ENCODE measurements at places on chromosomes 1 and 21.
A peak's percentile ranks its signal among the peaks of the same experiment; 100 is the strongest.

DNA sequence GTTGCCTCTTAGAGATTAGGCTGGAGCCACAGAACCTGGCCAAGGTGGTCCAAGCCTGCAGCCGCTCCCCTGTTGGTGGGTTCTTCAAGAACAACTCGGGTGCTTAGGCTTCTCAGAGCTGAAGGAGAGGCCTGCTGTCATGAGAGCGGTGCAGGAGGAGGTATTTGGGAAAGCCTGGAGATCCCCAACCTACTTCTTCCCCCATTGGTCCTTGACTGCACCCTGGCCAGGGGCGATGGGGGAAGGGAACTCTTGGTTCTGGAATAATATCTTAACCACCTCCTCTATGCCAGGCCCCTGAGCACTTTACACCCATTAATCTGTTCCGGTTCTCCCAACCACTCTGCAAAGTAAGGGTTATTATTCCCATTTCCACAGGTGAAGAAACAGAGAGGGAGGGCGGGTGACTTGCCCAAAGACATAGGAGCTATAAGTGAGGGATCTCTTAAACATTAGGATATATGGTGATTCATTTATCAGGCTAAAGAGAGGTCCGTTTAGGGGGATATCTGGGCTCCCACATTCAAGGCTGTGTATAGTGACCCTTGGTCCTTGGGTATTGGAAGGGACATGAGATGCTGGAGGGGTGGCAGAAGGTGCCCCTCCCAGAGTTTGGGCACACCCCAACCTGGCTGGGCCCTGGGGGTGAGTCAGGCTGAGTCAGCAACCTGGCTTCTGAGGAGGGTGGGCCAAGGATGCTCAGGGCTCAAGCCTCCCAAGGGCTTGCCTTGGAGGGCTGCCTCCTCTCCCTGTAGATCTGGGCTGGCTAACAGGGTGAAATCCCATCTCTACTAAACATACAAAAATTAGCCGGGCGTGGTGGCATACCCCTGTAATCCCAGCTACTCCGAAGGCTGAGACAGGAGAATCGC is 5.2 kb downstream of the TRNP1 start:
- H3K27ac ChIP-seq = no peak overlapping the region
- DNase-seq = no peak
- no peak overlapping the region for H3K4me3 ChIP-seq
- peaks cover 1% of the 10 kb centered on the region for H3K36me3 ChIP-seq
- H3K27me3 ChIP-seq = peaks cover 32% of the 10 kb centered on the region

DNA sequence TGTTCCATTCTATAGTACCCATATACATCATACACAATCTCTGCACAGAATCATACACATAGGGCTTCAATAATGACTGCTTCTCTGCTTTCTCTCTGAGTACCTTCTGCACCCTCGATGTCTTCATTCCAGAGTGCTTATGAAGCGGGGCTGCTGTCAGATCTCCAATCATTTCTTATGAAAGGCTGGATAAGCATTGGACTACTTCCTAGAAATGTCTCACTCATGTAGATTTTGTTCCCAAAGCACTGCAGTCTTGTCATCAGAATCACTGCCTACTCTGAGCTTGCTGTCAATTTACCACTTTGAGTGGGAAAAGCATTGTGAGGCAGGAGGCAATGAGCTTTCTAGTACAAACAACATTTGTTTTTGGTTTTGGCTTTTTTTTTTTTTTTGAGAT is 179.0 kb downstream of the SLC35F3 start:
- H3K4me3 ChIP-seq = no peak overlapping the region
- no peak overlapping the region for H3K27ac ChIP-seq
- no peak for DNase-seq
- H3K36me3 ChIP-seq = no peaks in the 10 kb centered on the region

DNA sequence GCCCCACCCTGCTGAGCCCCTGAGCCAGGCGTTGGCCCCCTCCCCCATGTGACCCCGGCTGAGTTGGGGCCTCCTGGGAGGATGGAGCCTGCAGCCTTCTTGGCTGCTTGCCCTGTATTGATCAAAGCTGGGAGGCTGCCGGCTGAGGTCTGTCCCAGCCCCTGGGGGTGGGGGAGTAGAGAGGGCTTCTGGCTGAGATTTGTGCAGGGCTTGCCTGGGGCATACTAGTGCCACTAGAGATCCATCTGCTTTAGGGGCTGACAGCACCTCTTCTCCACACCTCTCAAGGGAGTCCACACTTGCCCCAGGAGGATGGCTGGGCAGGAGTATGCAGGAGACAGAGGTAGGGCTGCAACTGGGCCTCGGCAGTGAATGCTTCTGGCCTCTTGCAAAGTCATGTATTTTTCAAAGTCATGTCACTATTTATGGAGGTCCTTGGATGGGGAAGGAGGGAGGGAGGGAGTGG is 53.6 kb upstream of the SSBP3 start:
- peaks cover 37% of the 10 kb centered on the region for H3K4me1 ChIP-seq
- H3K27ac ChIP-seq = peak overlapping the region; percentile 10
- no peak for DNase-seq
- H3K27me3 ChIP-seq = no peaks in the 10 kb centered on the region
- no peak overlapping the region for H3K4me3 ChIP-seq

GRCh38 chr1:28436211-28436769 is 66.8 kb downstream of the PHACTR4 start:
- H3K27ac ChIP-seq = no peak overlapping the region
- H3K4me1 ChIP-seq = peaks cover 5% of the 10 kb centered on the region
- H3K36me3 ChIP-seq = peaks cover 5% of the 10 kb centered on the region

DNA sequence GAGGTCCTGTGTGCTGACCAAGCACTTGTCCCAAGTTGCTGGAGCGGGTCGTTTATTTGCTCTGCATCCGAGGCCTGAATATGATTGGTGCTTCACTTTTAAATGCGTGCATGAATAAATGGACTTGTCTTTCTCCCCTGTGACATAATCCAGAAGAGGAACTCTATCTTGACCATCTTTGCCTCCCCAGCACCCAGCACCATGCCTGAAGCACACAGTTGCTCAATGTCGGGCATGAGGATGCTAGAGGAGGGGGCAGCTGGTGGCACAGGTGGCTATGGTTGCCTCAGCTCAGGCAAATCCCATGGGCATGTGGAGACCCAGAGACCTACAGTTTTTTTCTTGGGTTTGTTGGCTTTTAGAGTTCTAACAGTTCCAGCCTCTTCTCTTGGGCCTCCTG is 142.6 kb downstream of the KAZN start:
- no peak overlapping the region for H3K4me3 ChIP-seq
- no peak for DNase-seq
- H3K4me1 ChIP-seq = no peaks in the 10 kb centered on the region
- H3K36me3 ChIP-seq = no peaks in the 10 kb centered on the region

GRCh38 chr1:29409616-29410015 is 173.3 kb downstream of the PTPRU start:
- peaks cover 80% of the 10 kb centered on the region for H3K27me3 ChIP-seq
- H3K36me3 ChIP-seq = no peaks in the 10 kb centered on the region
- no peak overlapping the region for H3K4me3 ChIP-seq
- no peak overlapping the region for H3K27ac ChIP-seq

Measured in central memory CD8-positive, alpha-beta T cell (primary cell).